CD4-positive, alpha-beta memory T cell (primary cell): ENCODE measurements at places on chromosomes 2 and 18.

GRCh38 chr18:9901377-9901776 lies 12.4 kb upstream of the VAPA start:
- no peak for DNase-seq

GRCh38 chr18:77056344-77057005 lies 76.1 kb downstream of the MBP start:
- no peak for DNase-seq

DNA sequence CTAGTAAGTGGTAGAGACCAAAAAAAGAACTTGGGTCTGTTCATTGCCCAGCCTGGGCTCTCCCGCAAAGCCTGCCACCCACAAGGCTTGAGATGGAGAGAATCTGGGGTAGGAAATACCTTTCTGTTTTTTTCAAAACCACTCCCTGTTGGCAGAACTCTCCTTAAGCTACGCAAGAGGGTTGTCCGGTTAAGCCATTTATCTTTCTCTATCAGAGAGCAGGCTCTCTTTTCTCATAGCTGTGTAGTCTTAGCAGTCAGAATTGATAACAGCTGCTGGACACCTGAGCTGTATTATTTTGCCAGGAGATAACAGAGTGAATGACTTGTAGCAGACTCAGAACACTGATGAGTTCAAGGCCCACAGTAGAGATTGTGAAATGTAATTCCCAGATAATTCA lies 1088.1 kb downstream of the TSN start:
- DNase-seq: no peak

- DNase-seq: no peak
Measured at GRCh38 chr2:38690499-38691420, 24.8 kb downstream of the GALM start.

DNA sequence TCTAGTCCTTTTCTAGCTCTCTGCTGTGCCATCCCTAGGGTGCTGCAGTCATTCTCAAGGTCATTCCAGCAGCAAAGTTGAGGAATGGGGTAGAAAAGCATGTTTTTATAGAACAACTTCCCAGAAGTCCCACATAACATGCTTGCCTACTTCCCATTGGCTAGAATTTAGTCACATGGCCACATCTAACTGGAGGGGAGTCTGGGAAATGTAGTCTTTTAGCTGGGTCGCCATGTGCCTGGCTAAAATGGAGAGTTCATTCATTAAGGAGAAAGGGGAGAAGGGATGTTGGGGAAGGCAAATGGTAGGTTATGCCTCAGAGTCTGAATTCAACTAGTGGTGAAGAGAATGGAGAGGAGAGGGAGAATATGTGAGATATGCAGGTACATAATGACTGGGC lies 85.7 kb downstream of the SLC4A3 start:
- DNase-seq: no peak

DNA sequence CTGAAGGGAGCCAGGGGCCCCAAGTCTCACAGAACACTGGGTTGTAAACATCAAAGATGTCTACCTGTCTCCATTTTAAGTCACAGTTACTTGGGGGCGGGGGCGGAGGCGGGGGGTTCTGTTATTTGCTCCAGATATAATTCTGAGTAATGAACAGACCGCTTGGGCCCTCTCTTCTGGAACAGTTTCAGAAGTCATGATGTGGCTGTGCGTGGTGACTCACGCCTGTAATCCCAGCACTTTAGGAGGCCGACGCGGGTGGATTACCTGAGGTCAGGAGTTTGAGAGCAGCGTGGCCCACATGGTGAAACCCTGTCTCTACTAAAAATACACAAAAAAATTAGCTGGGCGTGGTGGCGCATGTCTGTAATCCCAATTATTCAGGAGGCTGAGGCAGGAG lies 157.9 kb upstream of the APCDD1 start:
- no peak for DNase-seq
